Stimulated activated CD4-positive, alpha-beta T cell treated with anti-CD3 and anti-CD28 coated beads, Interleukin-4, amount 100 ng/mL, for 48 hours (primary cell): ENCODE measurements at places on chromosomes 2 and 18.

- no peak for DNase-seq
Observed at GRCh38 chr2:195505701-195506100, 151.3 kb upstream of the SLC39A10 start.

- no peak for DNase-seq
Observed at GRCh38 chr2:120953066-120953756, 217.5 kb downstream of the GLI2 start.

DNA sequence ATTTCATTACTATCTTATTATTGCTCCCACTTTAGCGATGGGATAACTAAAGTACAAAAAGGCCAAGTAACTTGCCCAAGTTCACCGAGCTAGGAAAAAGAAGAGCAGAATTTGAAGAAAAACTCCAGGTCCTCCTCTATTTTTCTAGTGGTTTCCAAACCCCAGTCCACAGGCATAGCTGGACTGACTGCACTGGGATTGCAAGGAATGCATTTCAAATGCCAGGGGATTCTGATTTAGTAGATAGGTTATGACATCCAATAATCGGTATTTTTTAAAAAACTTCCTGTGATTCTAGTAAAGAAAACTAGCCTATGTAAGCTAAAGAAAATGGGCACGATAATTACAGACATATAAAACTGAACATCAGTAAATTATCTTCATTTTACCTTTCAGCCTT lies 62.7 kb upstream of the GALNT5 start:
- DNase-seq: no peak

- DNase-seq: no peak
Observed at GRCh38 chr2:24828238-24828996, 35.2 kb downstream of the CENPO start.

DNA sequence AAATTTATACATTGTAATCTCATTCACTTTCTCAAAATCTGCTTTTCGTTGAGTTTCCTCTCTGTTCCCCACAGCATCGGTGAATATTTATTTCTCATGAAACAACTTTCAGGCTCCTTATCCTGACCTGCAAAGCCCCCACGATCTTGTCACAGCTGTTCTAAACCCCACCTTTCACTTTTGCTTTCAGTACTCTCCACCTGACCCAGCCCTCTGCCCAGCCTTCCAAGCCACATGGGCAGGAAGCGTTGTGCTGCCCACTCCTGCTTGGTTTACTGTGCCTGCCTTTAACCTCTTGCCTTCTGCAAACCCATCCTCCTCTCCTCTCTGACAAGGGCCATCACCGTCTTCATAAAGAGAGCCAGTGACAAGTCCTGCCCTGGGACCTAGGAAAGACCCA lies 262.5 kb downstream of the GALR1 start:
- DNase-seq: no peak

- no peak for DNase-seq
Observed at GRCh38 chr2:69437751-69438154, 518 bp upstream of the NFU1 start.

GRCh38 chr2:60536746-60537145 lies 16.7 kb downstream of the BCL11A start:
- DNase-seq: no peak

DNA sequence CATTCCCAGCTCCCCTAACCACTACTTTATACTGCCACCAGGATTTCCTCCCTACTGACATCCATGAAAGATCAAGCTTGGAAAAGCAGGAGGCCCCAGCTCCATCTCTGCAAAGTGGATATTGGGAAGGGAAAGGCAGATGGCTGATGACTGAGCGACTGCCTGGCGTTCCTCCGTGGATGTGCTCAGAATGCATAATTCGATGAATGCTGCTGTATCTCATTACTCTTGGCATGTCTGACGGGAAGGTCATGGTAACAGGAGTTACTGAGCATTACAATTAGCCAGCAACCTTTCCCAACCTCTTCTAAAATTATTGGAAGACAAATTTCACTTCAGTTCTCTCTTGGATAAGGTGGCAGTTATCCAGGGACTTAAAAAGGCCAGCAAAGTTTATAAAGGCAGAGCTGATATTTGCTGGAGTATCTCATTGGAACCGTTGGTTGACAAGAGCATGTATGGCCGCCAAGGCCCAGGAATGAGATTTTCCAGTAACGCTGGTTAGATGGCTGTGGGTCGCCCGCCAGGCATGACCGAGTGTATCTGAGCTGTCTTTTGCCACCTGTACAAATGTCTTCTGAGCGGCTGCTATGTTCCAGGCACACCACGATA lies 34.5 kb downstream of the KCNE4 start:
- no peak for DNase-seq

DNA sequence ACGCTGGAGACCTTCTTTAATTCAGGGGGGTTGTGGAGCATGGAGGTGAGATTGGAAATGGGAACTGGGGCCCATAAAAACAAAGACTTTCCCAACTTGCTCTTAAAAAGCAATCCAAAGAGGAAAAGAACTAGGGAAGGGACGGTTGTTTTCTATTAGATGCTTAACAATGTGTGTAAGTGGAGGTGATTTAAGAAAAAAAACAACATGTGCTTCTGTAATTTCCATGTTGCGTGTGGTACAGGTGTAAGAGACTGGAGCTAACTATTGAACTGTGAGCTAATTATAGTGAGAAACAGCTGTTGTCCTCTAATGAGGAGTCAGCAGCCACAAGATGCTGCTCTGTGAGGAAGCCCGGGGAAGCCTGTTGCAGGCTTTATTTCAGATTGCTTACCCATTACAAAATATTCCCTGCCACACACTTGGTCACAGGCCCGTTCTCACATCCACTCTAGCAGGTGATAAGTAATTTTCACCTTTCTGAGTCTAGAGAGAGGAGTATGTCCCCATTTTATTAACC lies 280.6 kb upstream of the PARD3B start:
- DNase-seq: no peak

- no peak for DNase-seq
Observed at GRCh38 chr18:26868968-26869586, 3.6 kb upstream of the AQP4 start.

DNA sequence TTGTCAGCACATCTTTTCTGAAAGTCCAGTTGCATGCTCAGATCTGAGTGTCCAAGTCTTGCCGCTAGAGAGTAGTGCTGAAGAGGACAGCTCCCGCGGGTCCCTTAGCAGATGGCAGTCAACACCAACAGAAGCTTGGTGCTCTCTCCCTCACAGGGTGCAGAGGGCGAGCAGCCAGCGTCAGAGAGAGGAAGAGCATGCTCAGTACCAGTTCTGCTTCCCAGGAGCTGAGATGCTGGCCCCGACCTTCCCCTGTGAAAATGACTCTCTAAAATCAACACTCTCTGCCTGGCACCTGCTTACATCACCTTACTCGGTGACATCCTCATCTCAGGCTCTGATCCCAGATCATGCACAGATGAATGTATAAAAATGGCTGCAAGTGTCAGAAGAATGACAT lies 86.0 kb upstream of the TWIST2 start:
- DNase-seq: no peak

DNA sequence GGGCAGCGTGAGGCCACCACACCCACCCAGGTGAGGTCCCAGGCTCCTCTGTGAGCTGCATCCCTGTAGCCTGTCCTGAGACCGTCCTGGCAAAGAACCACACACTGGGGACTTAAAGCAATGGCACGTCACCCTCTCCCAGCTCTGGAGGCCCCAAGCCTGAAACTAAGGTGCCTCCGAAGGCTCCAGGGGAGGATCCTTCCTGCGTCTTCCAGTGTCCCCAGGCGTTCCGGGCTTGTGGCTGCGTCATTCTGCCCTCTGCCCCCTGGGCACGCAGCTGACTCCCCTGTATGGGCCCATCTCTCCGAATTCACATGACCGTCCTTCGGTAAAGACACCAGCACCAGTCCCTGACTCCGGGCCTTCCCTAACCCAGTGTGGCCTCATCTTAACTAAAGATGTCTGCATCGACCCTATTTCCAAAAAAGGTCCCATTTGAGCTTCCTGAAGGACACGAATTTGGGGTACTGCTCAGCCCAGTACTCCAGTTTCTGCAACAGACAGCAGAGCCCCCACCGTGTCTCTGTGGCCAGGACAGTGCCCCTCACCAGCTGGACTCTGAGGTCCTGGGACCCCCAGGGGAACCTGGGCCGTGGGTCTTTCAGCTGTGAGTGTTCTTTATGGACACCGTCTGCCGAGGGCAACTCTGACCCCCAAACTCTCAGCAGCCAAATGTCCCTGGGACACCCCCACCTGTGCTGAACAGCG lies 75.2 kb upstream of the CTDP1 start:
- no peak for DNase-seq

- DNase-seq: no peak
Observed at GRCh38 chr2:184504252-184504651, 94.1 kb upstream of the ZNF804A start.

DNA sequence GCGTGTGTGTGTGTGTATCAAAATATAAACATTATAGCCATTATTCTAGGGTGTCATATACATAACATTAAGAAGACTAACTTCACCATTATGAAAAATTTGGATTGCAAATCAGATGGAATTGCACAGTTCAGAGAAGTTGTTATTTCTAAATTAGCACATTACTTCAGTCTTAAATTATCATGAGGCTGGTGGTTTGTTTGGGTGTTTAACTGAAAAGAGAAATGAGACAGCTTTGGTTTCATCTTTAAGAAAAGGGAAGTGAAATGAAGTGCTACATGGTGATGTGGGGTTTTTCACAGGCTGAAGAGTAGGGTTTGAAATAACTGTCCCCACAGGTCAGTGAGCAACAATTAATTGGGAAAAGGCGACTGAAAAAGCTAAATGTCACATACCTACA lies 161.2 kb upstream of the XIRP2 start:
- DNase-seq: no peak
